ENCODE measurements at places on chromosomes 6 and 20.

DNA sequence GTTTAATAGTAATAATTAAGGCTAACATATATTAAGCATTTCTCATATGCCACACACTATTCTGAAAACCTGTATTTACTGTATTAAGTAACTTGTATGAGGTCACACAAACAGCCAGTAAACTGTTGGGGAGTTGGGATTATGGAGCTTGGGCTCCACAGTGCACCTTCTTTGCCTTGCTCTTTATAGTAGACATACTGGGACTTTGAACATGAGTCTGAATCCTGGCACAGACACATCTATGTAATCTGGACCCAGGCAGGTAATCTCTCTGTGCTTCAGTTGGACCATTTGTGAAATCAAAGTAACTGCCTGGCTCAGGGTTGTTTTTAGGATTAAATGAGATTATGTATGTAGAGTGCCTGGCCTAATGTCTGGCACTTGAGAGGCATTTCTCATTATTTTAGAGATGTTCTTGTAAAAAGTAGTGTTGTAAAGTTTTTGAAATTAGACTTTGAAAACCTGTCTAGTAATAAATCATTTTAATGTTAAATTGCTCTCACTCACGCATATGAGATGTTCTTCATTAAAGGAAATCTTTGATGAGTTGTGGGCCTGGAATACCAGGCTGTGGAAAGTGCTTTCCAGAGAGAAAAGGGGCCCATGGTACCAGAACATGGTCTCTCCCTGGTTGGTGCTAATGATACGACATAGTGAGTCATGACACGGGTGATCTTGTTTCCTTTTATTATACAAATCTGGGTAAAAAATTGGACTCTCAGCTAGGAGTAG lies 34.3 kb downstream of the LRRC1 start:
- no peak for DNase-seq

DNA sequence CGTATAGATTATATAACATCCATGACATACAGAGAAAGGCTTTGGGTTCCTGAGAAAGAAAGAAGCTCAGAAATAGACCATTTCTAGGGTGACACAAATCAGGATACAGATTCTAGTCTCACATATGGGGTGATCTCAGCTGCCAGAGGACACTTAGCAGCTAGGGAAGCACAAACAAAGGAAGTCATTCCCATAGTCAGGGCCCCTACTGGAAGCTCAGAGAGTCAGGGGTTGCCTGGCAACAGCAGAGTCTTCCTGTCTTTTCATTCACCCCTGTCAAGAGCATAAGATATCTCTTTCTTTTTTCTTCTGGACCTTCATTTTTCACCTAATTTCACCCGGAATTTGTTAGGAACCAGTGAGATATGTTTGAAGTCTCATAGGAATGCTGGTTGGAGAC lies 81.9 kb upstream of the IYD start:
- DNase-seq, result no peak

DNA sequence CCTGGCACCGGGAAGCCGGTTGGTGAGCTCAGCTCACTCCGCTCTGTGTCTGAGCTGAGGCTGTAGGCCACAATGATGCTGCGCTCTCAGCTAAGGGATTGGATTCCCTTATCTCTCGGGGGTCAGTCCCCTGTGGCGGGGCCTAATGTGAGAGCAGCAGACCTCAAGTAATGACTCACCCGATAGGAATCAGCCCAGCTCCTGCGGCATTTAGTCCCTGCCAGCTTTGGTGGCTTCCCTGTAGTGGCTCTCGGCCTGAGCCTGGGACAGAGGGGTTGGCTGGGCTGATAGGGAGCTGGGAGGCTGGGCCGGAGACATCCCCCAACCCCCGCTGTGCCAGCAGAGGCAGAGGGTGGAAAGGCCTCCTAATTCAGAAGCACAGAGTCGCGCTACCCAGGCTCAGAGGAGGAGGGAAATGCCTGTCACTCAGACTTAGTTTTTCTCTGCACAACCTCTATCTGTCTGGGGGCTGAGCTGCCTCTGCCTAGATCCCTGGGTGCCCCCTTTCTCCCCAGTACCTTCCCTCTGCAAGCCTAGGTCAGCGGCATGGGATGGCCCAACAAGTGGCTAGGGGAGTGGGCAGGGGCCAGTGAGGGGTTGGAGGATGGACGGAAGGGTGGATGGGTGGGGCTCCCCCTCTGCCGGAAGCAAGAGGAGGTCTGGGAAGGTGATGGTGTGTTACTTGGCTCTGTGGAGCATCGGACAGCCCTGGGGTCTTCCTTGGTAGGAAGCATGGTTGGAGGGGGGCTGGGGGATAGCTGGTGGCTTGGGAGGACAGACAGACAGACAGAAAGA lies 92.2 kb downstream of the CDH22 start:
- no peak for DNase-seq

- no peak for DNase-seq
Measured at GRCh38 chr20:32718749-32719348, 24.4 kb downstream of the COMMD7 start.

- DNase-seq, result no peak
Measured at GRCh38 chr20:4151991-4152695, 136.8 kb upstream of the RNF24 start.

GRCh38 chr20:17969278-17969883 lies 563 bp downstream of the MGME1 start:
- peak; percentile 77 for DNase-seq

DNA sequence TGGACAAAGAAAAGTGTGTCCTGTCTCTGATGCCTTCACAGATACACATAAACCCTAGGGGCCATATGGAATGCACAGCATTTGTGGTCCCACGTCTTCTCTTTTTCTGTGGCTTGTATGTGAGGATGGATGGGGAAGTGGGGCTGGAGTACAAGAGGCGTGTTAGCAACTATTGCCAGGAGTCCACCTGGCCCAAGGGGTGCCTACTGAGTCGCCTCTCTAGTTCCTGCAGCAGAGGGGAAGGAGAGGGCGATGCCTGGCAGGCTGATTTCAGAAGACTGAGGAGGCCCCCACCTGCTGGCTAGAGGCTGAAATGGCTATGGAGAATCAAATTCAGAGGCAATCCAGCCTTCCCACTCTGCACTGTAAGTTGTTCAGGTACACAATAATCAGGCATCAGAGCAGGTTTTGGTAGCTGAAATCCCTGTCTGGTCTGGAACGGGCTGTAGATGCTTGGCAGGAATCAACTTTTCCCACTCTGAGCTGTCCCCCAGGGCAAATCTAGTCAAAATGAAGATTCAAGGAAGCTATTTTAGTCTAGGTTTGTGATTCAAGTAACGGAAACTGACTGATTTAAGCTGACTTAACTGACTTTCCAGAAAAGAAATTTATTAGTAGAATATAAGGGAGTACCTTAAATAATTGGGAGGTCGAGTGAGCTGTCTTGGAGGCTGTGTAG lies 14.9 kb upstream of the PPARD start:
- no peak for DNase-seq

DNA sequence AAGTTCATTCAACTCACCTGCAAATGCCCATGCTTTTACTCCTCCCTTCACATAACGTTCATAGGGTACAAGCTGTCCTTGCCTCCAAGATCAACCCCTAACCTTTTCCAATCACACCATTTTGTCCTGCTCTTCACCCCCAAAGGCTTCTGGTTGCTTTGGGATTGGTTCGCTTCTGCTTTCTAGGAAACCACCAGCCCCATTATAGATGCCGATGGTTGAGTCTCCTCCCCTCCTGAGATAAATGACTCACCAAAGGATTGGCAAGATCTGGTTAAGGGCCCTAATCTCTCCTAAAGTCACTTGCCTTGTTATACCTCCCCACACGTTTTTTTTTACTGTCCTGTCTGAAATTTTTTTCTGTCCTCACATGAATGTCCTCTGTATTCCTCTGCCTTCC lies 311.4 kb downstream of the HACE1 start:
- no peak for DNase-seq

DNA sequence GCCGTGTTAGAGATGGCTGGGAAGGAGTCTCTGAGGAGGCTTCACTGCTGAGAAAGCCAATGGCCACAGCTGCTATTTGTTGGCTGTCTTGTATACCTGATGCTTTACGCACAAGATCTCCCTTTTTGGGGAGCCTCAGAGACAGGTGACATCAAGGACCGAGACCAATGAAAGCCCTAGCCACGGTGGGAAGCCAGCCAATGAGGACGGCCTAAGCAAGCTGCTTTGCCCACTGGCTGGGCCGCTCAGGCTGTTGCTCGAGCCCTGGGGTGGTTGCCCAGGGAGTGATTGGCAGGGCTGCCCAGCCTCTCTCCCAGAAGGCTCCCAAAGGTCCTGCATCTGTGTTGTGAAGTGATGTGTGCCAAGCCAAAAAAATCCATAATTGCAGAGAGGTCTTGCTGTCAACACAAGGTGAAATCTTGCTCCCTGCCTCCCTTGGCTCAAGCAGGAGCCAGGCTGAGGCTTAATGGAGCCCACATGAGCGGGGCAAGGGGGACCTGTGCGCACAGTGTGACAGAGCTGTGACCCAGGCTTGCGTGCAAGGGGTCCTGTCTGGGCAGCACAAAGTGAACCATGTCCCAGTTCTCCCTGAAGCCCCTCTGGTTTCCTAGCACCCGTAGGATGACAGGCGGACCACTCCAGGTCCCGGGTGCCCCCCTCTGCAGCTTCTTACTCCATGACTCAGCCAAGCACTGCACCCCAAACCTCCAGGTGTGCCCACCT lies 4.3 kb downstream of the MMP24OS start:
- DNase-seq, result no peak

DNA sequence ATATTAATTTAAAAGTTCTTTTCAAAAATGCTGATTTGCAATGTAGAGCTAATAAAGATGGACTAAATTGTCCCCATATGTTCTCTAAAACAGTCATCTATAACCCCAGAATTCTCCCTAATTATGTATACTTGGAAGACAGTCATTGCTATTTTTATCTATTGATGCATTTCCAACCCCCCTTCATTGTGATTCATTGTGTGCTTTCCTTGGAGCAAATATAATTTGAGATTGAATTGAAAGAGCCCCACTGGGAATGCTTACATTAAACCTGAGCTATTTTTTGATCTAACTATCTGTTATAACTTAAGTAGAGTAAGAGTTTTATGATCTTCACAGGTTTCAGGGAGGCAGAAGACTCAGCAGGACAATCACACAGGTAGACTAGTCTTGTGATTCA lies 73.7 kb upstream of the PTCHD4 start:
- DNase-seq, result no peak

GRCh38 chr6:6556738-6557503 lies 31.6 kb upstream of the LY86 start:
- DNase-seq, result peak; percentile 26

GRCh38 chr6:150211700-150212511 lies 69.1 kb downstream of the PPP1R14C start:
- no peak for DNase-seq

GRCh38 chr20:48390981-48391380 lies 436.8 kb downstream of the PREX1 start:
- DNase-seq, result no peak

GRCh38 chr6:149057464-149057840 lies 260.1 kb upstream of the TAB2 start:
- no peak for DNase-seq

DNA sequence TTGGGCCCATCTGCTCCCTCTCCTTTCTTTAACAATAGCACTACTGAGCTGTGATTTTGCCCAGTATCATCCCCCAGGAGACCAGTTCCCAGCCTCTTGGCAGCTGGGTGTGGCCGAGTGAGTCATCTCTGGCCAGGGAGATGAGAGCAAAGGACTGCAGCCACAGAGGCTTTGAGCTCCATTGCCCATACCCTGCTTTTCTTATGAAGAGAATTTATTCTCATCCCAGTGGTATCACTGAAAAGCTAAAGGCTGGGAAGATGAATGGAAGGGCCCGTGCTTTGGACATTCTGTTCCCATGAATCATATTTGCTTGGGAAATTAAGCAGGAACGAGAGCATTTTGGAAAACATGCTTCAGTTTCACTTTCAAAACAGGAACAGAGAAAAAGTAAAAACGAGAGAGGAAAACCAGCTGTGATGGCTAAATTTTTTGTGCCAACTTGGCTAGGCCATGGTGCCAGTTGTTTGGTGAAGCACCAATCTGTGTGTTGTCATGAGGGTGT lies 14.9 kb downstream of the CST3 start:
- no peak for DNase-seq

DNA sequence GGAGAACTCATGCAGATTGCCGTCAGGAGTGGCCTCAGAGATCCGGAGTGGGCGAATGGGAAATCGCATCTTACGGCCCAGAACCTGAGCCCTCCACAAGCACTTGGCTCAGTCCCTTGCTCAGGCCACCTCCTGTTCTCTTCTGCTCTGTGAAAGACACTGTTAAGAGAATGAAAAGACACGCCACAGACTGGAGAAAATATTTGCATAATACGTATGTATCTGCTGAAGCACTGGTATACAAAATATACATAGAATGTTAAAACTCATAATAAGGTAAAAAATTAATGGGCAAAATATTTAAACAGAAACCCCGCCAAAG lies 838 bp upstream of the POM121L2 start:
- no peak for DNase-seq

- no peak for DNase-seq
Measured at GRCh38 chr20:33790566-33790965, 20.6 kb upstream of the CHMP4B start.

DNA sequence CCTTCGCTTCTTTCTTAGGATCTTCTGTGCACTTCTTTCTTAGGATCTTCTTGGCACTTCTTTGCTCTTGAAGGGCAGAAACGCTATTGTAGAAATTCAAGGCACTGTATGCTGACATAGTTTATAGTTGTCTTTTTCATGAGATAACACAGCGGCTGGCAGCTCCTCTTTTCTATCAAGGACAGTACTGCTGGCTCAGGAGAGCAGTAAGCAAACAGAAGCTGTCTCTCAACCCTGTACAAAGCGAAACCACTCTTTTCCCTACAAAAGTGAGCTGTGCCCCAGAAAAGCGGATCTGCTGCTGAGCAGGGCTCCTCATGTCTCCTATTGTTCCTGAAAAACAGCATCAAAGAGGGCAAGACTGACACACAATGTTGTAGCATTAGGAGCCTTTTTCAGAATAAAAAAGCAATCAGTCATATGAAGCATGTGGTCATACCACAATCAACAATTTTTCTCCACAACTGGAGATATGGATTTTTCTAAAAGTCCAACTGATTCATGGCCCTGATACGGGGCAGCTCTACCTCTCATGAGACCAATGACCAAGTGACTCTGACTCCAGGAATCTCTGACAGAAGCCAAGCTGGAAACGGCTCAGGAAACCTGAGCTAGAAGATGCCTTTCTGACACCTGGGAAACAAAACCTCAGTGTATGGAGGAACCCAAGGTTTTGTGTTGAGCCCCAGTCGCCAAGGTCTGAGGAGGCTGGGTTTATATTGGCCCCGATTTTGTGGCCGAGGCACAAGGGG lies 255.9 kb downstream of the ESR1 start:
- DNase-seq, result no peak

Data from hematopoietic multipotent progenitor cell treated with erythropoietin and hydrocortisone succinate and interleukin-3 and kit ligand, for 17 days (in vitro differentiated cells).